ENCODE measurements at places on chromosomes 7 and 10. TPM values are rescaled to one million over a fixed set of nuclear protein-coding genes. Genes with fewer than 3 reads are reported as not detected.

The GRID1 gene
- polyA plus RNA-seq, result 1.2 TPM

The STARD3NL gene
- 11.9 TPM for polyA plus RNA-seq

The COBL gene
- 25.6 TPM for polyA plus RNA-seq

The POLR2J2 gene
- polyA plus RNA-seq, result 0.43 TPM

The SLC39A12 gene
- not detected for polyA plus RNA-seq

The FAM20C gene
- 12.7 TPM for polyA plus RNA-seq

The BMPER gene
- polyA plus RNA-seq, result 1.0 TPM

The CFAP46 gene
- 0.36 TPM for polyA plus RNA-seq

The SLC29A3 gene
- 1.2 TPM for polyA plus RNA-seq

The ST8SIA6 gene
- polyA plus RNA-seq, result 1.8 TPM

The PLEKHS1 gene
- polyA plus RNA-seq, result 0.01 TPM

The GIMAP6 gene
- polyA plus RNA-seq, result 20.2 TPM

The PNLIPRP3 gene
- not detected for polyA plus RNA-seq

The MGAM2 gene
- not detected for polyA plus RNA-seq

The CYP2W1 gene
- not detected for polyA plus RNA-seq

The GPC2 gene
- 0.51 TPM for polyA plus RNA-seq

Data from heart right ventricle (tissue), 16 donors.